IMR-90 (cell line): ENCODE measurements at places on chromosomes 6 and 20. TPM values are rescaled to one million over a fixed set of nuclear protein-coding genes. Genes with fewer than 3 reads are reported as not detected.

The TNXB gene
- total RNA-seq: under 0.01 TPM in 1 of 2 replicates, not detected in the other

The HRH3 gene
- total RNA-seq: not detected in 2 replicates

The GINS1 gene
- 6.6 and 12.2 TPM in 2 replicates for total RNA-seq

The PSORS1C2 gene
- not detected in 2 replicates for total RNA-seq

The KIF25 gene
- total RNA-seq: not detected in 2 replicates

The NKX2-4 gene
- not detected in 2 replicates for total RNA-seq

The SLC22A7 gene
- total RNA-seq: not detected in 2 replicates

The HLA-DOB gene
- 0.28 and 0.36 TPM in 2 replicates for total RNA-seq

The CAGE1 gene
- under 0.01 TPM in 1 of 2 replicates, not detected in the other for total RNA-seq

The FAM217A gene
- not detected in 2 replicates for total RNA-seq

The WFDC5 gene
- total RNA-seq: not detected in 2 replicates

The RIPK1 gene
- 25.6 and 28.6 TPM in 2 replicates for total RNA-seq

- no peaks in the 10 kb centered on the region for H3K36me3 ChIP-seq
- H3K4me3 ChIP-seq: no peak overlapping the region
- H3K27ac ChIP-seq: no peak overlapping the region
Observed at GRCh38 chr20:10798811-10799210, 125.0 kb upstream of the JAG1 start.

- H3K4me1 ChIP-seq: peaks cover 2% of the 10 kb centered on the region
- DNase-seq: peak; percentile 23
- peak overlapping the region; percentile 94 for H3K4me3 ChIP-seq
- peak overlapping the region; percentile 96 for H3K27ac ChIP-seq
- peaks cover 32% of the 10 kb centered on the region for H3K36me3 ChIP-seq
Observed at GRCh38 chr6:30554962-30555815, 1.1 kb downstream of the GNL1 start.

GRCh38 chr6:114055349-114055748, 84.4 kb upstream of the HDAC2 start:
- H3K36me3 ChIP-seq: no peaks in the 10 kb centered on the region
- H3K27me3 ChIP-seq: no peaks in the 10 kb centered on the region
- no peak for DNase-seq
- peaks cover 5% of the 10 kb centered on the region for H3K4me1 ChIP-seq
- H3K27ac ChIP-seq: no peak overlapping the region
- no peak overlapping the region for H3K4me3 ChIP-seq

GRCh38 chr6:136779682-136780081, 12.6 kb downstream of the MAP3K5 start:
- no peaks in the 10 kb centered on the region for H3K27me3 ChIP-seq
- H3K4me3 ChIP-seq: no peak overlapping the region
- H3K27ac ChIP-seq: no peak overlapping the region
- no peaks in the 10 kb centered on the region for H3K36me3 ChIP-seq

GRCh38 chr6:38776515-38776914, 61.4 kb downstream of the DNAH8 start:
- no peaks in the 10 kb centered on the region for H3K4me1 ChIP-seq
- H3K36me3 ChIP-seq: no peaks in the 10 kb centered on the region
- no peak overlapping the region for H3K27ac ChIP-seq
- no peak overlapping the region for H3K4me3 ChIP-seq
- peak; percentile 25 for DNase-seq

GRCh38 chr6:136016228-136017225, 165.0 kb downstream of the PDE7B start:
- peak overlapping the region; percentile 96 for H3K27ac ChIP-seq
- peaks cover 18% of the 10 kb centered on the region for H3K4me1 ChIP-seq
- no peak overlapping the region for H3K4me3 ChIP-seq
- no peaks in the 10 kb centered on the region for H3K27me3 ChIP-seq
- DNase-seq: no peak

DNA sequence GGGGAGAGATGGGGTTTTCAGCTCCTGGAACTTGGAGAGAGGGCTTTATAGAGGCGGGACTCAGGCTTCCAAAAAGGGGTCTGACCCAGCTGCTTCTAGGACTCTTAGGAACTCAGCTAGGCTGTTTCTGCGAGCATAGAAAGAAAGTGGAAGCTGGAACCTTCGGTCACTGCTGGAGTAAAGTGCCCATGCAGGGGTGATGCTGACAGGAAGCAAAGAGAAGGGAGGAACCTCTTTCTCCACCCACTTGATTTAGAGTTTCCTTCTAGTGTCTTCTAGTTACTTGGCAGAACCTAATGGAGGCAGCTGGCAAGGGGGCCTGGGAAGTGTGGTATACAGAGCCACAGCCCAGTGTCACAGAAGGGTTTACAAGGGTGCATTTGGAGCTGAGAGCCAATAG, 283.6 kb downstream of the QKI start:
- no peak for DNase-seq
- H3K4me3 ChIP-seq: no peak overlapping the region
- H3K36me3 ChIP-seq: no peaks in the 10 kb centered on the region
- H3K4me1 ChIP-seq: no peaks in the 10 kb centered on the region
- peaks cover 8% of the 10 kb centered on the region for H3K27me3 ChIP-seq

DNA sequence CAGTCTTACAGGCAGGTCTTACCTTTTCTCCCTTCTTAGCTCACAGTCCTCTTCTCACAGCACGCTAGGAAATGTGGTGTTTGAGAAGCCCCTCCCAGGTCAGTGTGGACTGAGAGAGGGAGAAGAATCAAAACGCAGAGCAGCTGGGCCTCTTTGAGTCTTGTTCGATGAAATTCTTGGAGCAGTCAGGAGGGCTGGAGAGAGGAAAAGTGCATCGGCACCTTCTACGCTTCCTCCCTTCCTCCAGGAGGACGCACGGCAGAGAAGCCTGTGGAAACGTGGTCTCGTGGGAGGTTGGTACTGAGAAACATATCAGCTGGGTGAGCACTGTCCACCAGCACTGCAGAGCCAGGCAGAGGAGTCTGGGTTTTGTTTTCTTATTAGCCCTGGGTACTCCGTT, 52.7 kb downstream of the TXLNB start:
- no peak for DNase-seq
- no peaks in the 10 kb centered on the region for H3K36me3 ChIP-seq
- peaks cover 20% of the 10 kb centered on the region for H3K27me3 ChIP-seq
- peaks cover 3% of the 10 kb centered on the region; the same call in 1 of the 2 replicates for H3K4me1 ChIP-seq

- no peaks in the 10 kb centered on the region for H3K36me3 ChIP-seq
Observed at GRCh38 chr20:19712721-19713260, 45.3 kb upstream of the RIN2 start.

DNA sequence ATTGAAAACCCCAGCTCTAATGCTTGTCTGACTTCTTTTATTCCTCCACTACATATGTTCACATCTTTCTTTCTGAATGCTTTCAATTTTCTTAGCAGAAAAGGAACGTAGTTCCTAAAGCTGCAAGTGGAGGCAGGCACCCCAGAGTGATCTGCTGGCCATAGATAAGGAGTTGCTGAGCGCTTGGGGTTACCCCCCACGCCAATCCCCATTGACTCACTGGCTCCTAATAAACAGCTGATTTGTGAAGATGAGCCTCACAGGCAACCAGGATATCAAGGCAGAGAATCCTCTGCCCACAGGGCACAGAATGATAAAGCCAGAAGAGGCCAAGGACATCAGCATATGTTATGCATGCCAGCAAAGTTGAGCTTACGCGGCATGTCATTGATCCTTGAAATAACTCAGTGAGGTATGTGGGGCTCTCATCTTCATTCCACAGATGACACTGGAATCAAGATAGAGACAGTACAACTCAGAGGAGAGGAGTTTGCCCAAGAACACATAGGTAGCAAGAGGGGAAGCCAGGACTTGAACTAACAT, 129.1 kb upstream of the PTPRT start:
- H3K36me3 ChIP-seq: no peaks in the 10 kb centered on the region
- no peaks in the 10 kb centered on the region for H3K27me3 ChIP-seq
- DNase-seq: no peak
- no peak overlapping the region for H3K27ac ChIP-seq
- no peak overlapping the region for H3K4me3 ChIP-seq

DNA sequence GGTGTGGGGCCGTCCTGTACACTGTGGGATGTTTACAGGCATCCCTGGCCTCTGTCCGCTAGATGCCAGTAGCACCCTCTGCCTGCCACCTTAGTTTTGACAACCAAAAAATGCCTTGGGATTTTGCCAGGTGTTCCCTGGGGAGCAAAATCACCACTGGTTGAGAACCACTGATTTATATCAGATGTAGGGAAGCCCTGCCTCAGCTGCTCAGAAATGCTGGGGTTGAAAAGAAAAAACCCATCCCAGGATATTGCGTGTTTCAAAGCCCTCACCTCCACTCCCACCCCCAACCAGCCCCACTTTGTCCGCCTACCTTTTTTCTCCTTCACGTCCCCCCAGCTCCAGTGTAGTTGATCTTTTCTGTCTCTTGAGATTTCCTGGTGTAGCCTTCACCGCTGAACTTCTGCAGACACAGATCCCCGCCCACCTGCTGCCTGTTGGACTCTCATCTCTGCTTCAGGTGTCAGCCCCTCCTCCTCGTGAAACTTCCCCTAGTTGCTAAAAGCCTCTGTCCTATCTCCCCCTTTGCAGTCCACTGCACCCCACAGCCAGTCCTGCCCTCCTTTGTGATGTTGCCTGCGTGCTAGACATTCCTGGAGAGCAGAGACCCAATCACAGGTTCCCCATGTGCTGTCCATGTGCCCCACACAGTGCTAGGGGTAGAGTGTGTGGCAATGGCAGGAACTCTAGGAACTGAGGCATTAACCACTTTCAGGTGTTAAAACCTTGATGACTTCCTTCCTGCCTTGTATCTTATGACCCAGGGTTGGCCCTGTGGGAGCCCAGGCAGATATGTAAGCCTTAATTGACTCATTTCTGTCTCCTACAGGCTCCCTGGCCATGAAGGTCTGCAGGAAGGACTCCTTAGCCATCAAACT, 98.9 kb downstream of the TBC1D7 start:
- no peaks in the 10 kb centered on the region for H3K36me3 ChIP-seq
- no peaks in the 10 kb centered on the region for H3K4me1 ChIP-seq
- H3K4me3 ChIP-seq: no peak overlapping the region
- DNase-seq: no peak
- H3K27me3 ChIP-seq: peaks cover 2% of the 10 kb centered on the region; the same call in 1 of the 2 replicates

DNA sequence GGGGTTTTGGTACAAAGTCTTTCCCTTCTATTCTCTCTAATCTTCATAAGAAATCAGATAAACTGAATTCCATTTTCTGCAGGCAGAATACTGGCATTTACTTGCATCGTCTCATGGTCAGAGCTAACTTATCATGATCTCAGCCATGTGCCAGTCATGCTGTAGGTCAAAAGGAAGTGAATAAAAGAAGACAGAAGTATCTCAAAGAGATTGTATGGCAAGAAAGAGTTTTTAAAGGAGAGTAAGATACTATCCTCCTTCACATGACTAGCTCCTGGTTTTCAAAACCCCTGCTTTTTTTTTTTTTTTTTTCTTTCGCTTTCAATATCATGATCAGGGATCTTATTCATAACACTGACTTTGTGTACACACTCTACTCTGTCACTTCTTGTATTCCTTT, 398.3 kb downstream of the C6orf118 start:
- H3K4me3 ChIP-seq: no peak overlapping the region
- H3K36me3 ChIP-seq: no peaks in the 10 kb centered on the region
- H3K27ac ChIP-seq: no peak overlapping the region
- no peaks in the 10 kb centered on the region for H3K4me1 ChIP-seq
- DNase-seq: no peak

DNA sequence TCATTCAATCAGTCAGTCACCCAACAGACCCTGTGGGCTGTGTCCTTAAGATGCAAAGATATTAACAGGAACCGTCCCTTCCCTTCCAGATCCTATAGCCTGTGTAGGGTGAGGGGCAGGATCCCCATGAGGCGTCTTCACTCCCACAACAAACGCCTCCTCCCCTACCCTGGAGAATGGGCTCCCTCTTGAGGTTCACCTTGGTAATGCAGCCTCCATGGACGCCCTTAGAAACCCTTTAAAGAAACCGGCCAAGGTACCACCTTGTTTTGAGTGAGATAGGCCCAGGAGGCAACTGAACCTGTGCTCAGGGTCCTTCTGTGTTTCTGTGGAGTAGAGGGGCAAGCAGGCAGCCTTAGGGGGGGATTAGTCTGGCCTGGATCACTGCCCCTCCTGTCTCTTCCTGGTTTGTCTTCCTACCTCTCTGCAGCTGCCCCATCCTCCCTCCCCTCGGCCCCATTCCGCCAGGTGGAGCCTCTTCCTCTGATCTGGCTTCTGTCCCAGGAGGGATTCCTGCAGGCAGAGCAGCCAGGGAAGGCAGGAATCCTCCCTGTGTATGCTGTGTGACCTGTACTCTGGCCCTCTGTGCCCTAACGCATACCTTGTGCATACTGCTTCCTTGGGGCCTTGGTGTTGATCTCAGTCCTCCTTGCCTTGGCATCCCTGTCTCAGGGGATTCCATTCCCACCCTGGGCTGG, 6.6 kb upstream of the GUCA1A start:
- H3K27me3 ChIP-seq: no peaks in the 10 kb centered on the region
- H3K4me3 ChIP-seq: no peak overlapping the region
- H3K27ac ChIP-seq: no peak overlapping the region
- H3K4me1 ChIP-seq: peaks cover 9% of the 10 kb centered on the region
- peak; percentile 55 for DNase-seq
- no peaks in the 10 kb centered on the region for H3K36me3 ChIP-seq

DNA sequence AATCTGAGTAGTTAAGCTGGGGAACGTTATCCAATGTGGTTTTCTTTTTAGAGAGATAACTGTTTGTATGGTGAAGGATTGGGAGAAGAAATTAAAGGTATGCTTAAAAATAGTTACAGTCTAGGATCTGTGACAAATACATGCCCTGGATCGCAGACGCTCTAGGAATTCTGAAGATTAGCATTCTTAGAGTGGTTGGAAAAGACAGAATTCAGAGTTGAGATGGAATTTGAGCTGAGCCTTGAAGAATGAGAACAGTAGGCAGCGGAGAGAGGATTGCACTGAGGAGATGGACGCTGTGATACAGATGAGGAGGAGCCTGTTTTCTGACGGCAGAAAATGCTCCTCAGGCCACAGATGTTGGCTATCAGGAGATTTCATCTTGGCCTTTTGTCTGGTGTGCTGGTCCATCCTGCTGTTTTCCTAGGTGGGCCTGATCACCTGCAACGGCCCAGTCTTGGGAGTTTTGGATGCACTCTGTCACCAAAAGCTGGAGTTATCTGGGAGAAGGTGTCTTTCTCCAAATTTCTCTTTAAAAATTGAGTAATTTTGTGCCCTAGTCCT, 48.3 kb upstream of the KIF25 start:
- no peak for DNase-seq
- H3K36me3 ChIP-seq: peaks cover 26% of the 10 kb centered on the region
- H3K4me3 ChIP-seq: no peak overlapping the region
- no peak overlapping the region for H3K27ac ChIP-seq
- H3K4me1 ChIP-seq: 0 out of 2 replicates have a peak, but pooled peaks cover 2% of the 10 kb centered on the region

- H3K27me3 ChIP-seq: no peaks in the 10 kb centered on the region
- peaks cover 23% of the 10 kb centered on the region for H3K36me3 ChIP-seq
- H3K4me3 ChIP-seq: no peak overlapping the region
- DNase-seq: peak; percentile 52
- H3K27ac ChIP-seq: no peak overlapping the region
Observed at GRCh38 chr6:149696901-149697300, 21.0 kb downstream of the LATS1 start.

- H3K36me3 ChIP-seq: no peaks in the 10 kb centered on the region
- H3K4me1 ChIP-seq: no peaks in the 10 kb centered on the region
- H3K27me3 ChIP-seq: peaks cover 5% of the 10 kb centered on the region
- no peak overlapping the region for H3K4me3 ChIP-seq
- H3K27ac ChIP-seq: no peak overlapping the region
- no peak for DNase-seq
Observed at GRCh38 chr20:48349656-48350055, 478.1 kb downstream of the PREX1 start.
